Transverse colon (tissue), 4 donors: ENCODE measurements at places on chromosomes 4 and X.

DNA sequence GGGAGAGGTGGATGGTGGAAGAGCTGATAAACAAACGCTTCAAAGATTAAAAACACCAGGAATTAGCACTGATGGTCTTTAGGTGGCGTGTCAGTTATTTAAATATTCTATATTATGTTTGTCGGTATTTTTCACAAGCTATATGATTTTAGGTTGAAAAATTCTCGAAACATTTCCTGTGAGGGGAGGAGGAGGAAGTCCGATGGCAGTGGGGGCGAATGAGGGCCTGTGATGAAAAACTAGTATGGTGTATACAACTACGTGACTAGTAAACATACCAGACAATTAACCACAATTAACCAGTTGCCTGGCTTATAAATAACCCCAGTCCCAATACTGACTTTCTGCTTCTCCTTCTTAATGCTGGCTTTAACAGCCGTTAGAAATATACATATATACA lies 595 bp upstream of the NAP1L2 start:
- DNase-seq: no peak

GRCh38 chr4:10661047-10661446 lies 23.5 kb downstream of the CLNK start:
- no peak for DNase-seq

DNA sequence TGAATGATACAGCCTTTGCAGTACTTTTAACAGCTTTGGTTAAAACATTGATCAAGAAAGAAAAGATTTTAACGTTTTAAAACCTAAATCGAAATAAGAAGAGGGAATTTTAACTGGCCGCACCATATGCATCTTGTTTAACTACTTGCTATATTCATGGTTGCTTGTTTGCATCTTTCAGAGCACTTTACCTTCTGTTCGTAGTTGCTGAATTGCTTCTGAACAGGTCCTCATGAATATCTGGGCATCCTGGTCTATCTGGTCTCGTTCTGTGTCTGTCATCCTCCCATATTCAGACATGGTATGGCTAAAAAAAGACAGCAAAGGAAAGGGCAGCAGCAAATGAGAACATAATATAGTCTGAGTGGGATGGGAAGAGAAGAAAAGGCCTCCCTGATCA lies 72.3 kb downstream of the NSG1 start:
- no peak for DNase-seq

GRCh38 chrX:107752714-107753113 lies 22.9 kb downstream of the TSC22D3 start:
- DNase-seq: no peak

GRCh38 chr4:48261281-48261680 lies 8.4 kb downstream of the TEC start:
- no peak for DNase-seq

DNA sequence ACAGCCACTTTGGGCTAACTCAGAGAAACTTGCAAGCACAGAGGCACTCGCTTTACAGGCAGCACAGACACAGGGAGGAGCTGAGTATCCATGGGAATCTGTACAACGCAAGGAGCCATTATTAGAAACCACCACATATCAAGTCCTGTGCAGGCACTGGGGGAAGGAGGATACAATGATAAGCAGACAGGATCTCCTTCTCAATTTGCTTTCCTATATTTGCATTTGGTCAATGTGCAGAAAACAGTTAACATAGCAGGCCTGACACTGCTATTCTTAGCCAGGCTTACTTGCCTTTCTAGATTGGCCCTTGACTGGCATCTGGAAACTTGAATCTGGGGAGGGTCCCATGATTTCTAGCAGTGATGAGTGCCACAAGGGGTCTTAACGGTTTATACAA lies 65.8 kb downstream of the TEC start:
- DNase-seq: no peak

DNA sequence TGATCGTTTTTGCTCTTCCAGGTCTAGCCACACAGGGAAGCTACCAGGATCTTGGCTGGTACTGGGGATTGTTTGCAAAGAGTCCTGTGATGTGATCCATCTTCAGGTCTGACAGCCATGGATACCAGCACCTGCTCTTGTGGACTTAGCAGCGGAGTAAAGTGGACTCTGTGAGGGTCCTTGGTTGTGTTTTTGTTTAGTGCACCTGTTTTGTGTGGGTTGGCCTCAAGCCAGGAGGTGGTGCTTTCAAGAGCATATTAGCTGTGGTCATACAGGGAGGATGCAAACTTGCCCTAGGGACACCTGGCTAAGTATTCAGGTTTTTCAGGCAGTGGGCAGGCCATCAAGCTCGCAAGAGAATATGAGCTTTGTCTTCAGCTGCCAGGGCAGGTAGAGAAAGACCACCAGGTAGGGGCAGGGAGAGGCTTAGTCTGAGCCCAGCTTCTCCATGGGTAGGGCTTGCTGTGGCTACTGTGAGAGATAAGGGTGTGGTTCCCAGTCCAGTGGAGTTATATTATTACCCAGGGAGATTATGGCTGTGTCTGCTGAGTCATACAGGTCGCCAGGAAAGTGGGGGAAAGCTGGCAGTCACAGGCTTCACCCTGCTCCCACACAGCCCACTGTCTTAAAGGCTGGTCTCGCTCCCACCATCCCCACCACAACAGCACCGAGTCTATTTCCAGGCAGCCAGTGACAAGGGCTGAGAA lies 293.7 kb downstream of the PCDH18 start:
- DNase-seq: no peak

- DNase-seq: no peak
Observed at GRCh38 chrX:154720067-154720466, 30.8 kb downstream of the GAB3 start.

DNA sequence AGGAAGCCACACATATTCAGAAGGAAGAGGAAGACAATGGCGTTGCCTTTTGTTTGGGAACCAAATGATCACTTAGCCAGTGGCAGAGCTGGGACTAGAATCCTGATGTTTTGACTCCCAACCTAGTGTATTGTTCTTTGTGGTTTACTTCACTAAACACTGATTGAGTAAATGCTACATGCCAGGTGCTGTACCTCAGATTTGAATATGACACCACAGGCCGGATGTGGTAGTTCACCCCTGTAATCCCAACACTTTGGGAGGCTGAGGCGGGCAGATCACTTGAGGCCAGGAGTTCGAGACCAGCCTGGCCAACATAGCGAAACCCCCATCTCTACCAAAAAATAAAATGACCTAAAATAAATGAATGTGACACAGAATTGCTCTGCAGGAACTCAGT lies 8.4 kb downstream of the NDUFA1 start:
- no peak for DNase-seq

DNA sequence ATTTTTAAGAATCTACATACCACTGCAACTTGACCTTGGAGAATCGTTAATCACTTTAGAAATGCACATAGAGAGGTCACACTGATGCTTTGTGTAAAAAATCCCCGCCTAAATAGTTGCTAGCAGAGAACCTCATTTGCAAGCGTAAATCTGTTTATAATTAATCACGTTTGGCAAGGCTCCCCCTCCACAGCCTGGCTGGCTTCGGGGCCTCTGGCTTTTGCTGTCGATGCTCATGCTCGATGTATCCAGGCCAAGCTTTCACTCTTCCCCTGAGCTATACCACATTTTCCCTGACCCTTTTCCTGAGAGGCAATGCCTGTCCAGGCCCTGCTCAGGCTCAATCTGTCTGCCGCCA lies 23.4 kb downstream of the CYTL1 start:
- DNase-seq: no peak

DNA sequence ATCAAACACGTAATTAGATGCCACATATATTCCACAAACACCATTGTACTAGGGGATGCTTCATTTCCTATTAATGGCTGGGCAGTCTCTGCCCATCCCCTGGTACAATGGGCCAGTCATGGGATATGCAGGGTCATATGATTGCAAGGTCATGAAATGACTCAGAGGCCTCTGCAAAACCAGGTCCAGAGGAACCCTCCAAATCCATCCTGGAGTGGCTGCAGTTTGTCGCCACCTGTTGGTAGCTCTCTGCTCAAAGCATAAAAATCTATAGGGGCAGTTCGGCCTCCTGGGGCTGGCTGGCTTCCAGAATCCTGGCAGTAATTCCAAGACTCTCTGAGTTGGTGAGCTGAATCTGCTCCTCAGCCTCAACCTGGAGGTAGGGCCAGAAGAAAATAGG lies 22.9 kb upstream of the PUDP start:
- DNase-seq: peak; percentile 41
